ENCODE measurements at places on chromosomes 6 and 20.

GRCh38 chr6:106300944-106301343 lies 24.6 kb downstream of the ATG5 start:
- DNase-seq: no peak

DNA sequence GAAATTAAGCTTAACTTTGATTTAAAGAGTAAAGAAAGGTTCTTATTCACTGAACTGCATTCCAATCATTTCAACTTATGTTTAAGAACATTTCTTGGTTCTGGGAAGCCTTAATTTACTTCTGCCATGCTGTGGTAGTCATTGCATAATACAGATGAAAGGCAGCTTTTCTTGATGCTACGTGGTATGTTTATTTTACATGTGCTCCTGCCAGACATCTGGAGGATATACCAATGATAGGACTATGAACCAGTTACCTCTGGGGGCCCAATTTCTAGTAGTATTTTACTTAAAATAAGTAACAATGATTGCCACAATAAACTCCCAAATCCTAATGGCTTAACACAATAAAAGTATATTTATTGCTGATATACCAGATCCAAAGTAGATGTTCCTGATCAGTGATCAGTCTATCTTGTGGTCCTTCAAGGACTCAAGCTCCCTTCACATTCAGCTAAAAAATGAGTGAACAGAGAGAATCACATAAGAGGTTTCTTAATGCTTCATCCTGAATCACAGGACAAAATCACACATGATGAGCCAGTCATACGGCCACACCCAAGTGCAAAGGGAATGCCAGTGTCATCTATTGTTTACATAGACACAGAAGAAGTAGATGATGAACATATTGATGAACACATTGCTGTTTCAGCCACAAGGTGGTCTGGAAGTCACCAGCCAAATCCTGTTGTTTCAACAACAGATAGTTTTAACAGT lies 56.5 kb upstream of the CCN2 start:
- DNase-seq: no peak

DNA sequence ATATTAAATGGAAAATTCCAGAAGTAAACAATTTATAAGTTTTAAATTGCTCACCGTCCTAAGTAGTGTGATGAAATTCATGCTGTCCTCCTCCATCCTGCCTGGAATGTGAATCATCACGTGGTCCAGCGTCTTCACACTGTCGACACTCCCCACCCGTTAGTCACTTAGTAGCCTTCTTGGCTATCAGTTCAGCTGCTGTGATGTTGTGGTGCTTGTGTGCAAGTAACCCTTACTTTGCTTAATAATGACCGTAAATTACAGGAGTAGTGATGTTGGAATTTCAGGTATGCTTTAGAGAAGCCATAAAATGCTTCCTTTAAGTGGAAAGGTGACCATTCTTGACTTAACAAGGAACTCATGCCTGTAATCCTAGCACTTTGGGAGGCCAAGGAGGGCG lies 25.2 kb downstream of the RIOK1 start:
- no peak for DNase-seq

DNA sequence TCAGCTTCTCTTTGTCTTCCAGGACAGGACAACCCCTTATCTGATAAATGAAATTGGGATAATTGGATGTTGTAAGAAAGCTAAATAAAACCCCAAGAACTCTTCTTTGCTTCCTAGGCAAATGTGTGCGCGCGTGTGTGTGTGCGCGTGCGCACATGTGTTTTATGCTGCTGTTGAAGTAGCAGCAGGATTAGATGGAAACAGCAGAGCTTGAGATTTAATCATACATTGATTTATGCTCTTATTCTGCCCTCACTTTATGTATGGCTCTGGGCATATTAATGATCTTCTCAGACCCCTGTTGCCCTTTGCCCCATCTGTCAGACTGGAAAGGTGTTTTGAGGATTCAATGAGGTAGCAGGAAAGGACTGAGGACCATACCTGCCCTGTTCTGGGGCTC lies 324.0 kb upstream of the MAP3K7 start:
- DNase-seq: no peak

DNA sequence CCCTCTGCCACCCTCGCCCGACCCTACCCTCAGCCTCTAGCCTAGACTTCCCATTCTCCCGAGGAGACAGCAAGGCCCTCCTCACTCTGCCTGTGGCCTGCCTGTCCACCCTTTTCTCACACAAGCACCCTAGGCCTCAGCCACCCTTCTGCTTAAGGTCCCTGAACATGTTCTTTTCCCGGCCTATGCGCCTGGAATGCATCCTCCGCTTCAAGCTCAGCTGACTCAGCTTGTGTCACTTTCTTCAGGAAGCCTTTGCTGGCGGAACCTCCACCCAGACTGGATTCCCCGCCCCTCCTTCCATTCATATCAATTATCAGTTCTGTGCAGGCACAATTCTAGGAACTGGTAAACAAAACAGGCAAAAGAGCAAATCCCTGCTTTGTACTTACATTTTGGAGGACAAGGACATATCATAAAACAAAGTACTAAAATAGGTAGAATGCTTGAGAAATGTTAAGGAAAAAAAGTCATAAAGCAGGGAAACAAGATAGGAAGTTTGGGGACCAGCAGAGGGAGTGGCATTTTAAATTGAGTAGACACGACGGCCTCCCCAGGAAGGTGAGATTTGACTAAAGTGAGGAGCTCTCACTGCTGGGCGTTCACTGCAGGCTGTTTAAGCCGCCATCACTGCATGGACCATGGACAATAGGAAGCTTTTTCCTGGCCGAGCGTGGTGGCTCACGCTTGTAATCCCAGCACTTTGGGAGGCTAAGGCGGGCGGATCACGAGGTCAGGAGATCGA lies 17.9 kb upstream of the SNHG17 start:
- no peak for DNase-seq

- DNase-seq: no peak
Measured at GRCh38 chr6:137102050-137102848, 57.5 kb upstream of the IL20RA start.
